Heart left ventricle (tissue), 16 donors: ENCODE measurements at places on chromosomes 7 and 10.

- no peak for DNase-seq
Measured at GRCh38 chr7:36147361-36147760, 5.7 kb upstream of the EEPD1 start.

DNA sequence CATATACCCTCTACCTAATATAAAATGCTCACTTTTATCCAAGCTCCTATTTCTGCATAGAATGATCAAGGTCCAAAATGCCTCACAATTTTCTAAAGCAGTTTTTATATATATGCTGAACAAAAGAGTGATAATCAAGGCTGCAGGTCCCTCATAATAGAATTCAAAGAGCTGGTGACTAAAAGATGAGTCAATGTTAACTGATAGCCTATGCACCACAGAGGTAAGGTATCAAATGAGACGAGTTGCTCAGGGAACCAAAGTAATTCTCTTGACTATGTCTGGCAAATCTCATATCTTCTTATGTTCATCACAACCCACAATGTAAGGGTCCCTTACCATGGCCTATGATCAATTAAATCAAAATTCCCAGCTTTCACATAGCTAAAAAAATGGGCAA lies 15.2 kb downstream of the PDZD8 start:
- DNase-seq: no peak

GRCh38 chr7:14837216-14837615 lies 65.3 kb downstream of the DGKB start:
- DNase-seq: no peak

- no peak for DNase-seq
Measured at GRCh38 chr10:31490858-31491504, 172.0 kb downstream of the ZEB1 start.

DNA sequence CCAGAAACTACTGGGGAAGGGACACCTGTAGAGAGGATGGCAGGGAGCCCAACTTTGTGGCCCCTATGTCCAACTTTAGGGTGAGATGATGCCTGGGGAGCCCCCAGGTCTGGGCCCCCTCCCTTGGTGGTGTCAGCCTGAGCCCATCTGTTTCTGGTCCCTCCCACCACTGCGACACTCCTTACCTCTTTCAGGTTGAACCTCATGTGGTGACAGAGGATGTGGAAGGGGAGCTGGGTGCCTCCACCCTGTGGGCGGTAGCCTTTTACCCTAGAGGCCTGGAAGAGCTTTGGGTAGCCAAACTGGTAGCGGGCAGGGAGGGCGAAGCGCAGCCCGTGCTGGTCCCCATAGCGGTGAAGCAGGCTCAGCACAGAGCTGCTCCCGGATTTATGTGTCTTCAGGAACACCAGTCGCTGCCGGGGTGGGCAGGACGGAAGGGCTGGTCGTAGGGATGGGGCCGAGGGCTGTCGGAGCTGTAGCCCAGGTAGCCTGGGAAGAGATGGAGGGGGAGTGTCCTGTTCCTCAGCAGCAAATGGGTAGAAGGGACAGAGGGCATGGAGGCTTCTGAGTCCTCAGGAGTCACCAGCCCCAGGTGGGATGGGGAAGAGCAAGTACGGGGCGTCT lies 2.0 kb downstream of the GAL3ST4 start:
- no peak for DNase-seq
